Dorsolateral prefrontal cortex (tissue), 122 donors: ENCODE measurements at places on chromosomes 5 and 9. TPM values are rescaled to one million over a fixed set of nuclear protein-coding genes. Genes with fewer than 3 reads are reported as not detected.

The TPPP gene
- total RNA-seq = 345 TPM

The OBP2B gene
- total RNA-seq = not detected

The CTXN3 gene
- total RNA-seq = 8.3 TPM

The DMRTA1 gene
- total RNA-seq = 0.46 TPM

The OTP gene
- not detected for total RNA-seq

The CDH18 gene
- total RNA-seq = 120 TPM

The PCDHB6 gene
- total RNA-seq = 7.3 TPM

The ALDH1B1 gene
- 8.9 TPM for total RNA-seq

The IFNA13 gene
- 1.4 TPM for total RNA-seq

The SPEF2 gene
- total RNA-seq = 22.1 TPM

The PAEP gene
- total RNA-seq = not detected

The MRPS30 gene
- total RNA-seq = 98.2 TPM

The OLFM1 gene
- total RNA-seq = 171 TPM

The RMI1 gene
- 8.3 TPM for total RNA-seq
